ENCODE measurements at places on chromosomes 5 and 9.

DNA sequence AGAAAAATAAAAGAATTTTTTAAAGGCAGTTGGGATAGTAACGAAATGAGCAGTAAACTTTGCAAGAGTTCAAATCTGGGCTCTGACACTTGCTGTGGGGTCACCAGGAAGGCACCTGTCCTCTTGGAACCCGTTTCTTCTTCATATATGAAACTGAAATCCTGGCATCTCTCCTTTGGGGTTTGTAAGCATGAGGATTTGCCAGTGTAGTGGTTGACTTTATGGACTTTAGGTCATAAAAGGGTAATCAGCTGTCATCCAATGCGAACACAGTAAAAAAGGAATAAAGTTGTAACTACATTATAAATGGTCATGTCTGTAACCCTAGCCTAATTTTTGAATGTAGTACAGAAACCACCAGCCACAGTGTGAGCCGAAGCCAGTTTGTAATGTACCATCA lies 1.3 kb downstream of the RAB14 start:
- no peak for DNase-seq

GRCh38 chr5:71697967-71698366 lies 21.1 kb upstream of the CARTPT start:
- DNase-seq = no peak

DNA sequence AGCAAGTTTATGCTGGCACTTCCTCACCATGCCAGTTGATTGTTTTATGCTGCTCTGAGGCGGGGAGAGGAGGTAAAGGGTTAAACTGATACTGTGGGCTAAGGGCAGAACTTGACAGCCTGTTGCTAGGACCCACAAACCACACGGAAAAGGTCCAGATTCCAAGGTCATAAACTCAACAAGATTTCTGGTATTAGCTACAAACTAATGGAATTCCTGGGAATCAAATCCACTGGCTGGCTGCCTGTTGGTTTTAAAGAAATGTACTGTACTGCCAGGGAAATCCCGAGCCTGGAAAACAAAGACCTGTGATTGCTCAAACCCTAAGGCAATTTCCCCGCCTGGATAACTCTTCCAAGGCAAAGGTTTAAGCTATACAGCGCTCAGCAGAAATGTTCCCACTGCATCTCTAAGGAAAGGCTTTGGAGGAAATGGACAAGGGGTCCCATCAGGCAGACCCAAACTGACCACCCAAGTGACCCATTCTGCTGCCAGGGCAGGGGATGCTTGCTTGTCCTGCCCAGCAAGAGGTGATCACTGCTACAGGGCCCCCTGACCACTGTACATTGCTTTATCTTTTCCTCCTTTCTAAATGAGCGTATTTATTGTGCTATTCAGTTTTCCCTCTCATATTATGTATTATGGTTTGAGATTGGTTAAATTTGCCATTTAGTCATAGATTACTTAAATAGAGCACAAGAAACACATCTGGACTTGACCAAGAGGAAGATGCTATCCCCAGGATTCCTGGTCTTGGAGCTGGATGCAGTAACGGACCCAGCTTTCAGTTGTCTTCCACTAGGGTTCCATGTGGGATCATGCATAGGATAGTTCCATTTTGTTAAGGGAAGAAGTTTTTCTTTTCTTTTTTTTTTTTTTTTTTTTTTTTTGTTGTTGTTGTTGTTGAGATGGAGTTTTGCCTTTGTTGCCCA lies 124.3 kb downstream of the SUSD1 start:
- DNase-seq = peak; percentile 98

DNA sequence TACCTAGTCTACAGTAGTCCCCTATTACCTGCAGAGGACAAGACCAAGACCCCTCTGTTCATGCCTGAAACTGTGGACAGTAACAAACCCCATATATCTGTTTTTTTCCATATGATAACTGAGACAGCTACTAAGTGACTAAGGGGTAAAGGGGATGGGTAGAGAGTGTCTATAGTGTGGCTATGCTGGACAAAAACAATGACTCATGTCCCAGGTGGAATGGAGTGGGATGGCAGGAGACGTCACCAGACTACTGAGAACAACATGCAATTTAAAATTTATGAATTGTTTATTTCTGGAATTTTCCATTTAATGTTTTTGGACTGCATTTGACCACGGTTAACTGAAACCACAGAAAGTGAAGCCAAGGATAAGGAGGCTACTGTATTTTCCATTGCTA lies 171.8 kb downstream of the AGTPBP1 start:
- peak; percentile 15 for DNase-seq

DNA sequence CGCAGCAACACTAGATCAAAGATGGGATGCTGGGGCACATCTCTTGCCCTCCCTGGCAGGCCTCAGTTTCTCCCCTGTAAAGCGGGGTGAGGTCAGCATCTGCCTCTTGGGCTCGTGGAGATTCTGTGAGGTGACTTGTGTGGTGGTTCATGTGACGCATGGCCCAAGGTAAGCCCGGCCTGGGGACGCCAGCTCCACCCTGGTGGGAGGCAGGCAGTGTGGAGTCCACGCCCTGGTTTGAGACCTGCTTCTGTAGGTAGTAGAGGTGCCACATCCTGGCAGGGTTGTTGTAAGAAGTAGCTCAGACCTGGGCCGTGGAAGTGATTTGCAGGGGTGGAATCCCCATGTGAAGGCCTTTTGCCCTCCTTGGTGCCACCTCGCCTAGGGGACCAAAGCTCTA lies 101.5 kb downstream of the DAB2IP start:
- no peak for DNase-seq

GRCh38 chr9:85884256-85884655 lies 56.7 kb upstream of the NAA35 start:
- no peak for DNase-seq

GRCh38 chr9:109411798-109412352 lies 86.2 kb downstream of the PTPN3 start:
- DNase-seq = peak; percentile 49

DNA sequence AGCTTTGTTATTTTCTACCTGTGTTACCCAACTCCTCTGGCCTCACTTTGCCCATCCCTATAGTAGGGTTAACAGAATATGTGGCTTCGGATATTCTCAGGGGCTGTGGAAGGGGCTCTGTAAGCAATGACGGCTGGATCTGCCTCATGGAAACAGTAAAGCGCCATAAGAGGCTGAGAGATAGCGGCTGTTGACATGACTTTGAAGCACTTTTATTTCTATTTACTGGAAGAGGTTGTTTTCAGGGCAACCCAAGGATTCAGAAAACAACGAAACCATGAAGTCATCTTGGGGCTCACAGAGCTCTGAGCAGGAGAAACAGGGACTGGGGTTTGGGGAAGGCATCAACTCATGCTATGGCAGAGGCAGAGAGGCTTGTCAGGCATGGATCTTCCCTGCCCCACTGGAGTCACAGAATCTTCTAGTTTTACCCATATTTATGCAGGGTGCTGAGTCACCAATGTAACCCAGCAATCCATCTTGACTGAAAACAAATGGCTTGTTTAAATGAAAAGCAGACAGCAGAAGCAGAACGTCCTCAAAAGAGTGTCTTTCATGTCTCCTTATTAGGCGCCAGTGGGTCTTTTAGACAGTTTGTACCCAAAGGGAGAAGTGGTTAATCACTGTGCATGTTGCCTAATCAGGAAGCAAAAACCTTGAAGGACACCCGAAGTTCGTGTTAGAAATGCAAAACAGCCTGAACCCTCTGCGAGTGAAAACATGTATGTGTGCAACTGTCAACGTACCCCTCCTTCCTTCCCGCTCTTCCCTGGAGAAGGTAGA lies 113.0 kb downstream of the COL23A1 start:
- no peak for DNase-seq

- DNase-seq = peak; percentile 19
Observed at GRCh38 chr5:83097689-83098231, 20.4 kb downstream of the XRCC4 start.

GRCh38 chr5:58275516-58275915 lies 184.4 kb downstream of the PLK2 start:
- no peak for DNase-seq

GRCh38 chr5:40260361-40260760 lies 419.4 kb upstream of the PTGER4 start:
- peak; percentile 77 for DNase-seq

- DNase-seq = no peak
Observed at GRCh38 chr5:43609752-43610151, 6.8 kb downstream of the NNT start.

- DNase-seq = no peak
Observed at GRCh38 chr9:111966861-111967291, 70.3 kb downstream of the UGCG start.

DNA sequence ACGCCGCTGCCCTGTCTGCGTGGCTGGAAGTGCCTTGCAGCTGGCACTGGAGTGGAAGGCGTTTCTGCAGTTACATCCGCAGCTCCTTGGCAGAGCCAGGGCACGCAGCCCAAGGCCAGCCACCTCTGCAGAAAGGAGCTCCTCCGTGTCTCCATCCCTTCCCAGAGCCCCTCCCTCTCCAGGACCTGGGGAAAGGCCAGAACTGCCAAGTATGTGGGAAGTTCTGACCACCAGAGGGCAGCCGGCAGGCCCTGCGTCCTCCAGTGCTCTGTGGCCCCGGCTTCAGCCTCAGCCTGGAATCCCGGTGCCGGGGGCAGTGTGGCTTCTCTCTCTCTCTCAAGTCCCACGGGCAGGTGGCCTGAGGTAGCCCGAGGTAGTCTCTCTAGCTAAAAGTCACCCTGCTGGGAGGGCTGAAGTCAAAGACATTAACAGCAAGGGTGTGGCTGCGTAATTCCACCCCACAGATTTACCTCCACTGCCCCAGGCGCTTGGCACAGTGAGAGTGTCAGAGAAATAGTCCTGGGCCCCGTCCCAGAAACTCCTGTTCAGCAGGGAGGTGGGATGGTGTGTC lies 101.7 kb upstream of the FCN2 start:
- peak; percentile 82 for DNase-seq

DNA sequence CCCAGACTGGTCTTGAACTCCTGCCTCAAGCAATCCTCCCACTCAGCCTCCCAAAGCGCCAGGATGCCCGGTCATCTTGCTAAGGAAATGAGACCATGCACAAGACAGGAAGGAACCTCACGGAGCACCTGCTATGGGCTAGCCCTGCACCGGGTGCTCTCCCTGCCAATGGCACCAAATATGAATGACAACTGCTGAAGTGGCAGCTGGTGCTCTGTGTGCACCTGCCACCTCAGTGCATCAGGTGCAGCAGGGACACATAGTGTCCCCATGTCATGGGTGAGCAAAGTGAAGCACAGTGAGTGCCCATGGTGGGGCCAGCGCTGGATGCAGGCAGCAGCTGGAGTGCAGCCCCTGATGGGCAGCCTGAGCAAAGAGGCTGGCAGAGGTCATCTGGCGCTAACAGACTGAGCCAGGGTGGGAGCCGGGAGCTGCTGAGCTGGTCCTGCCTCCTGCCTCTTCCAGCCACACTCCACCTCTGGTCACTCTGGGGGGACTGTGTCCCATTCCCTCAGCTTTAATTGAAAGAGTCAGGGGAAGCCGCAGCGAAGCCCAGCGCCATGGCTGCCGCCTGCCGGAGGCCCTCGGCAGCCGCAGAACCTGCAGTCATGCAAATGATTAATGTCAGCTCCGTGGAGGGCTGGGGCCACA lies 46.4 kb downstream of the BARX1 start:
- DNase-seq = no peak

DNA sequence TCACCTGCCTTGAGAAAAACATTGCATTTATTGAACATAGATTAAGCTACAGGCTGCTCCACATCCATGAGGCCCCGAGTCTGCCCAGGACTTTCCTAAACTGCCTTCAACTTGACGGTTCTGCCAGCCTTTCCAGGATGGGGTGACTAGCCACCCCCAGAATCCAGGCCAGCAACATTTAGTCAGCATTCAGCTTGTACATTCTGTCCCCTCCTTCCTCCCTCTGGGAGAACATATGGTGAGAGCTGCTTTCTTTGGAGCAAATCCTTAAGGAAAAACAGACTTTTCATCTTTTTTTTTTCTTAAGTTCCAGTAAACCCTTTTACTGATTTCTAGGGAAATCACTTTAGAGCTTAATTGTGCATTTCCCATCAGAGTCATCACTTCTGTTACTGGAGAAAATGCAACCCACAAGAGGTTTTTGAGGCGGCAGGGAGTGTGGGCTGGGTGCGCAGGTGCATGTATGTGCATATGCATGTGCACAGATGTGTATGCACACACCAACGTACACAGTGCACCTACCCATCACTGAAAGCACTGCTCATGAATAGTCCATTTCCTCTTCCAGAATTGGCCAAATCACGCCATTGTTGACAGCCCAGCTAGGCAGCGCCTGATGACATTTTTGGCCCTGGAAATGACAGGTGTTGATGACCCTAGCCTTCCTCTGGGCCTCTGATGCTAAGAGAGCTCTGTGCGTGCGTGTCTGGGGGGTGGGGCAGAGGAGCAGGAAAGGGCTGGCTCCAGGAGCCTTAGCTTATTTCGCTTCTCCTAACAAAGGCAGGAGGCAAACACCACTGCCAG lies 145.6 kb downstream of the HSD17B3 start:
- no peak for DNase-seq

DNA sequence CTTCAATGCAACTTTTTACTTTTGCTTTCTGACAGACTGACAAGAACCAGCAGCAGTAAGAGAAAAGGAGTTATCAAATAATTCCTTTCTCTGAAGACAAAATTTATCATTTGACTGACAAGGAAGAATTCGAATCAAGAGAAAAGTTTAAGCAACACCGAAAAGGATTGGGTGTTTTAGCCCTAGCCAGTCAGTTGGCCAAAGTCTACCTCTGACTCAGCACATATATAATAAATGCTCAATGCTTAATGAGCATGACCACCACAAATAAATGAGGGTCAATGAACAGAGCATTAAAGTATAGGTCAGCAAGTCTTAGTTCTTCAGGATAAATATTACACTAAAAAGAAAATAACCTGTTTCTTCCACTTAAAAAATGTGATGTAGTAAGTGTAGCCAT lies 1603.5 kb upstream of the C9orf72 start:
- DNase-seq = no peak

GRCh38 chr9:87467187-87467586 lies 30.5 kb upstream of the DAPK1 start:
- no peak for DNase-seq

GRCh38 chr9:20783057-20784038 lies 99.3 kb downstream of the FOCAD start:
- no peak for DNase-seq

GRCh38 chr5:179378441-179379271 lies 33.4 kb upstream of the ADAMTS2 start:
- DNase-seq = peak; percentile 32

GRCh38 chr5:65796751-65797316 lies 74.8 kb downstream of the NLN start:
- DNase-seq = no peak

GRCh38 chr5:73770172-73771025 lies 144.4 kb downstream of the ARHGEF28 start:
- DNase-seq = no peak

- DNase-seq = peak; percentile 87
Observed at GRCh38 chr5:39518516-39518915, 93.7 kb upstream of the DAB2 start.

DNA sequence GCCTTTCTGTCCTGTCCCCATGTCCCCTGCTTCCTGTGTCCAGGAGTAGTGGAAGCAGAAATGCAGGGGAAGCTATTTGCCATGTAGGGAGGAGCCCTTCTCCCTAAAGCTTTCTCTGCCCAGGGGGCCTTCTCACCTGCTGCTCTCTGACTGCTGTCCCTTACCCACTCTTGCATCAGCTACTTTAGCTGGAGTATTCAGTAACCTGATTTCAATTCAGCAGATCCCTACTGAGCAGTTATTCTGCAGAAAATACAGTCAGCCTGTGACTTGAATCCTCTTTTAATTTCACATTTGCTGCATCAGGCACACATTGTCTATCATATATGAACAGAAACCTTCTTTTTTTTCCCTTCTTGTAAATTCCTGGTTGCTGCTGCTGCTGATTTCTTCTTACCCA lies 90.4 kb downstream of the MVB12B start:
- no peak for DNase-seq
